ENCODE measurements at places on chromosomes 3 and 15. TPM values are rescaled to one million over a fixed set of nuclear protein-coding genes. Genes with fewer than 3 reads are reported as not detected.
A peak's percentile ranks its signal among the peaks of the same experiment; 100 is the strongest.

DNA sequence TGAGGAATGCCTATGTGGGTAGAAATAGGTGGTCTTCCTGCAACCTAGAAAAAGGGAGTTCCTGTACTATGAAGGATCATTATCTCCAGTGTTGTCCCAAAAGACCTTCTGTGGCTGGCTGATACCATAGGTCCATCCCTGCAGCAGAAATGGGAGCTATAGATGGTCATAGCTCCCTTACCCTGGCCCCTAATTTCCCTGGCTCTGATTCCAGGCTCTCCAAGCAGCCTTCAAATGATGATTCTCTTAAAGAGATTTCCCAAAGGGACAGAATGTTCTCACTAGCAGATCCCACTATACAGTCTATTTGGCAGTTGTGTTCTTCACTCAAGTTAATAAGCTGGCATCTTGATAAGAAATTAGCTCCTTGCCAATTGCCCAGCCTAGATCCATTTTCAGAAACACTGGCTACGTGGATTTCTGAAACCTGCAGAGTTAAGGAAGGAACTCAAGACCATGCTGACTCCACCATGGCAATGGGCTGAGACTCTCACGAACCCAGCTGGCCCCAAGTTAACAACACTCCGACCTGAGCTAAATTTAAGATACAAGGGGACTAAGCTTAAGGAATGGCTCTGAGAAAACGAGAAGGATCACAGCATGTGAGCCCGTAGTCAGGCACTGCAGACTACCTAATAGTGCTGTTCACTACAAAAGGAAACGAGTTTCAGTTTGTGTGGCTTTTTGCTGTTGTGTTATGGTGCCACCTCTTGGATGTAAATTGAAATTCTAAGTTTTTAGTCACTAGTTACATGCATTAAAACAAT lies 11.4 kb downstream of the C15orf40 start:
- no peaks in the 10 kb centered on the region for H3K27me3 ChIP-seq
- H3K36me3 ChIP-seq: peaks cover 5% of the 10 kb centered on the region
- peak overlapping the region; percentile 62 for H3K27ac ChIP-seq
- no peak for DNase-seq
- peak overlapping the region; percentile 21 for H3K4me3 ChIP-seq

DNA sequence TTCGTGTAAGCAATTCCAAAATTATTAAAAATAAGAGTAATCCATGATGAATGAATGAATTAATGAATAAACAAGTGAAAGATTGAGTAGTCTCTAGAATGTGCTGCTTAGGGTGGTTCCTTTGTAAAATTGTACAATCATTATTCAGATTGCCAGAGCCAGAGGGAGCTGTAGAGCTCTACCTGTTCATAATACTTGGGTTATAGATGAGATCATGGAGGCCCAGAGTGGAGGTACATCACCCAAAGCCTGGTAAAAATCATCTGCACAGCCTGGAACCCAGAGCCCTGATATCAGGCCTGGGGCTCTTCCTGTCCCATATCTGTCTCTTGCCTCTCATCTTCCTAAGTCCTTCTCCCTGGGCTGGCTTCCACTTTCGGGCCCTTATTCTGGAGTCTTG lies 297.2 kb downstream of the RPLP1 start:
- peaks cover 14% of the 10 kb centered on the region for H3K4me1 ChIP-seq
- no peaks in the 10 kb centered on the region for H3K36me3 ChIP-seq
- H3K4me3 ChIP-seq: no peak overlapping the region
- H3K27me3 ChIP-seq: no peaks in the 10 kb centered on the region

GRCh38 chr15:32972686-32973085 lies 221.8 kb downstream of the FMN1 start:
- H3K4me1 ChIP-seq: no peaks in the 10 kb centered on the region
- H3K27ac ChIP-seq: no peak overlapping the region
- H3K4me3 ChIP-seq: no peak overlapping the region
- no peak for DNase-seq
- no peaks in the 10 kb centered on the region for H3K27me3 ChIP-seq
- no peaks in the 10 kb centered on the region for H3K36me3 ChIP-seq

- no peak for DNase-seq
- no peak overlapping the region for H3K4me3 ChIP-seq
- no peaks in the 10 kb centered on the region for H3K4me1 ChIP-seq
Observed at GRCh38 chr15:55695432-55695831, 47.5 kb downstream of the PRTG start.

The ALDH1A2 gene
- not detected for total RNA-seq

The SH3GL3 gene
- total RNA-seq: not detected

Measured in naive thymus-derived CD4-positive, alpha-beta T cell (primary cell).